IPS DF 6.9 (cell line): ENCODE measurements at places on chromosomes 7 and 10.

DNA sequence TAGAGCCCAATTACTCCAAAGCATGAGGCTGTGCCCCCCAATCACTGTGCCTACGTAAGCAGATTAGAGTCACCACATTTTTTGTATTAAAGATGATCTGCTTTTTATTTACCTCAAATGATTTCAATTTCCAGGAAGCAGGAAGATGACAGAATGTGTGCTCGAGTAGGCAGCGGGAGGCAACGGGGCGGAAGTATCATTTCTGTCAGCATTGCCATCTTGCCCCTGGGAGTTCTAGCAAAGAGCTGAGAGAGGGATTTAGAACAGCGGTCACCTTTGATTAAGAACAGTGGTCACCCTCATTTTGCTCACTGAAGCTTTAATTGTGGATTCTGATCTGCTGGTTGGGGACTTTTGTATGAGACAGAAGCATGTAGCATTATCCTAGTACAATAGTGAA is 117.1 kb upstream of the FAM13C start:
- no peak for DNase-seq

DNA sequence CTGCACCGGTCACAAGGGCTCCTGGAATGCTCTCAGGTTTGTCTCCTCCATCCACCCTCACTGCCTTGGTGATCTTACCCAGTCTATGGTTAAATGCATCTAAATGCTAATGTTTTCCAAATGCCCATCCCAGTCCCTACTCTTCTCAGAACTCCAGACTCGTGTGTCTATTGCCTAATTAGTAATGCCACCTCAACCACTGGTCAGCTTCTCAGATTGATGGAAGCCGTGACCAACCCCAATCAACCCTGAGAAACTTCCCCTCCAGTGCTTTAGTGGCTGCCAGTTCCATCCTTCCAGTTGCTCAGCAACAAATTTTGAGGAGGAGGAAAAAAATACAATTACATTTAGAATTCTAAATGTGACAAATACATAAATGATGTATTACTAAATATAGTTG is 18.6 kb downstream of the NUDCD3 start:
- no peak for DNase-seq

DNA sequence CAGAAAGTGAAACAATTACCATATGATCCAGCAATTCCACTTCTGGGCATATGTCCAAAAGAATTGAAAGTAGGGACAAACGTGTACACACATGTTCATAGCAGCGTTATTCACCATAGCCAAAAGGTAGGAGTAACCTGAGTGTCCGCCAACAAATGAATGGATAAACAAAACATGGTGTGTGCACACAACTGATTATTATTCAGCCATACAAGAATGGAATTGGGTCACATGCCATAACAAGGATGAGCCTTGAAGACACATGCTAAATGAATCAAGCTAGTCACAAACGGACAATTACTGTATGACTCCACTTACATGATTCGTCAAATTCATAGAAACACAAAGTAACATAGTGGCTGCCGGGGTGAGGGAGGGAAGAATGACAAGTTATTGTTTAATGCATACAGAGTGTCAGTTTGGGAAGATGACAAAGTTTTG is 4.1 kb upstream of the OIT3 start:
- DNase-seq, result no peak

- no peak for DNase-seq
Measured at GRCh38 chr7:80643336-80643915, 5.0 kb downstream of the CD36 start.

DNA sequence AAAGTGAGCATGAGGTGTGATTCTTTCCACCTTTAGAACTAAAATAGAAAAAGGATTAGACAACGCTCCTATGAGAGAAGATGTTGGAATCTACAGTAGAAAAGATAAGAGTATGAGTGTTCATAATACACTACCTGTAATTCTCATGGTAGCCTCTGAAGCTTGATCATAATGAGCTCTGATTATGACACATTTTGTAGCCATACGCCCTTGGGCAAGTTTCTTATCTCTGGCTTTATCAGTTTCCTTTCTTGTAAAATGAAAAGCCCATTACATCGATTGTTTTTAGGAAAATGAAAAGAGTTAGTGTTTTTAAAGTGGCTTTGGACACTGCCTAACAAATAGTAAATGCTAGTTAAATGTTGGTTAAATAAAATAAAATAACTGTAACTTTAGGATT is 22.4 kb upstream of the PRSS58 start:
- no peak for DNase-seq

GRCh38 chr7:79506481-79506880 is 53.0 kb upstream of the MAGI2 start:
- no peak for DNase-seq

DNA sequence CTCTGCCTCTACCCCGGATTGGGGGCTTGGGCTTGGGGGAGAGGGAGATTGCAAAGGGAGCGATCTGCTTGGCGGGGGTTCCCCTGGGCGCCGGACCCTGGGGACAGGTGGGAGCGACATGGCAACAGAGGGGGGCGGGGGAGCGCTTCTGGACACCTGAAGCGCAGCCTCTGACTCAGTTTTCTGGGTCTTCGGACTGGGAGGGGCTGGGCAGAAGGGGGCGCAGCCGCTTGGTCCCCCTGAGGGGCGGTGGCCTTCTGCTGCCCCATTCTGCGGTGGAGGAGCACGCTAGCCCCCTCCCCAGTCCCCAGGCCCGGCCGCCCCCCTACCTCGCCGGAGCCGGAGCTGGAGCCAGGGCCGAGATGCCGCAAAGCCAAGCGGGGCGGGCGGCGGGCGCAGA is 380 bp downstream of the NAT16 start:
- no peak for DNase-seq

GRCh38 chr7:158407581-158408317 is 179.9 kb downstream of the PTPRN2 start:
- DNase-seq, result no peak

DNA sequence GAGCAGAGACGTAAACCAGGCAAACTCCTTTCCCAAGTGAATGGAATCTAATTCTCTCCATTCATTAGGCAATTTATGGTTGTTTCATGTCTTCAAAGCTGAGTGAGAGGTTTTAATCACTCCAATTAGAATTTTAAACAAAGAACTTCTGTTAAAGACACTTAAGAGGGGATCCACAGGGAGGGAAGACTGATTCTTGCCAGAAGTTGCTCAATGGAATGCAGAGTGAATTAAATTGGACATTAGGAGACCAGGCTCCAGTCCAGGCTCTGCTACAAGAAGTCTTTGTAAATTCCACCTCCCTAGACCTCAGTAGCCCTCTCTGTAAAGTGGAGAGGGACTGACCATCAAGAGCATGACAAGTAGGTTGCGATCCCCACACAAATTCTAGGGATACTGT is 130.7 kb upstream of the TMEM72 start:
- no peak for DNase-seq

DNA sequence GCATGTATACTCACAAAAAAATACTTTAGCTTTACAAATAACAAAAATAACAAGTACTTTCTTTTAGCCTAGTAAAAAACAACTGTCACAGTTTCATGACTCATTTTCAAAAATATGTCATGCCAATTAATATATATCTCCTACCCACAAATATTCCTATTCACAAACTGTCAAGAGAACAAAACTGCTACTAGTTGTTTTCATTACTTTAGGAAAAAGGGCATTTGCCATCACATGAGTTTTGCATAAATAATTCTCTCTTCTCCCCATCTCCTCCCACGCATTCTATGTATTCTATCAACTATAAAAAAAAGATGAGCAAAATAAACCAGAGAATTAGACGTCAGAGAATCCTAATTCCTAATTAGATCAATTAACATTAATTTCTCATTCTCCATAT is 87.6 kb downstream of the PIP4K2A start:
- DNase-seq, result no peak

DNA sequence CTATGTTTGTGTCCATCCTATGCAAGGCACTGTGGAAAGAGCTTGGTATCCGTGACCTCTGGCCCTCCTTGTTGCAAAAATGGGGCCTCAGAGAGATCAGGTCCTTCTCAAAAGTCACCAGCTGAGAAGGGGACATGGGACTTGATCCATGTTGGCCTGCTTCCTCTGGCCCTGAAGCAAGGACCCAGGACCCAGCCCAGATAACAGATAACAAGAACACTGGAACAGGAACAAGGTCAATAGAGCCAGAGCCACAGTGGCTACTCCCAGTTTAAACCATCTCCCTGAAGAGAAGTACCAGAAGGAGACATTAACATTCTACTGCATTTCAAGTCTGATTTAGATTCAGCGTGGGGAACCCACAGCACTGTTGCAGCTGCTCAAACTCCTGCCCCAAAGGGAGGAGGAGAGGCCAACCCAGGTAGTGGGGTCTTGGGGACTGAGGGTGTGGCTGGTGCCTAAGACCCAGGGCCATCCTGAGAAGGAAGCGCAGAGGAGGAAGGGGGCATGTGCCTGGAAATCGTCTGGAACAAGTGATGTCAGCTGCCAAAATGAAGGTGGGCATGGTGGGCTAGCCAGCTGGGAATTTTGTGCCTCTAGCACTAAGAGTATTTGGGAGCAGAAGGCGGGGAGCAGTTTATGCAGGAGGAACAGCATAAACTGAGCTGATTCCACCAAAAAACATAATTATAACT is 61.2 kb downstream of the VSTM4 start:
- no peak for DNase-seq

DNA sequence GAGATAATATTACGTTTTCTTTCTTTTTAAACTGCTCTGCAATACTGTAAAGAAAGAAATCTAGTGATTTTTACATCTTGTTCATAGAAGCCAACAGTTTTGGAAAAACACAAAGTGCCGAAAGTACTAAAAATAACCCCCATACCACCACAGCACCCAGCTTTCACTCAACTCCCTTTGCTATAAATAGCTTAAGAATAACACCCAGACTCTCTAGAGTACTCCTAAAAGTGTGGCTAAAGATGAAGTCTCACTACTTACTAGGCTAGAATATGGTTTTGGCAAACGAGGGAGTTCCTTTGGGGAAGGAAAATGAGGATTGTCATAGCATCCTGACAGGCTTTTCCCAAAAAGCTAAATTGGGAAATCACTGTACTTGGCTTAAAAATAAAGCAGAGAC is 151.8 kb upstream of the ANK3 start:
- DNase-seq, result no peak

DNA sequence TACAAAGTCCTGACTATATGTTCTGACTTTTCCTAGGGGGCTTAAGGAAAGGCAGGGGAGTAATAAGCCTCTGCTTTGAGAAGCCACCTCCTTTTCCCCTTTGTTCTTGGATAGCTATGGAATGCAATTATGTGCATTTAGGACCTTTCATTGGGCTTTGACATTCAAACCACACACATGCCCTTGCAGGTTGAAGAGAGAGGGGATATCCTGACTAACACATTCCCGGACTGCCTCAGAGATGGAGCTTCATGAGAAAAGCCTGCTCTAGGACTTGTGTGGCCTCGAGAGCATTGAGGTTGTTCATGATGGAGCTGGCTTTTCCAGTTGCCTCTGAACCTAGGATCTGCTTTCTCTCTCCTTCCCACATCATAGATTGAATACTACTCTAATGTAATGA is 694.5 kb downstream of the LRMDA start:
- DNase-seq, result no peak

DNA sequence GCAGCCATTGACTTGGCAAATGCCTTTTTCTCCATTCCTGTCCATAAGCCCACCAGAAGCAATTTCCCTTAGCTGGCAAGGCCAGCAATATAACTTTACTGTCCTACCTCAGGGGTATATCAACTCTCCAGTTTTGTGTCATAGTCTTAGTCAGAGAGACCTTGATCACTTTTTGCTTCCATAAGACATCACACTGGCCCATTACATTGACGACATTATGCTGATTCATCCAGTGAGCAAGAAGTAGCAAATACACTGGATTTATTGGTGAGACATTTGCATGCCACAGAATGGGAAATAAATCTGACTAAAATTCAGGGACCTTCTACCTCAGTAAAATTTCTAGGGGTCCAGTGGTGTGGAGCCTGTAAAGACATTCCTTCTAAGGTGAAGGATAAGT is 649.7 kb upstream of the ANKRD30A start:
- DNase-seq, result no peak

- no peak for DNase-seq
Measured at GRCh38 chr10:101062232-101063049, 652 bp downstream of the KAZALD1 start.

DNA sequence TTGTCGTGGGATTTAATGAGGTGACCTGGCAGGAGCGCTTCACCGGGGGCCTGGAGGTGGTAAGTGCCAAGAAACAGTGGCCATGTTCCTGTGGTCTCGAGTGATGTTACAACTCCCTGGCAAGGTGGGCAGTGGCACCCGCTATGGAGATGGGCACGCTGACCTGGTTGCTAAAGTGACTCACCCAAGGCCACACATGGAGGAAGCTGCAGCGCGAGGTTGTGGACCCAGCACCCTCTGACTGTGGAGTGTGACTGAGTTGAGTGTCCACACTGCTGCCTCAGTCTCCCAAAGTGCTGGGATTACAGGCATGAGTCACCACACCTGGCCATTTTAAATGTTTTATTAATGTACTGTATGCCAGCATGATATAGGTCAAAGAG is 73.2 kb downstream of the RGS10 start:
- no peak for DNase-seq

DNA sequence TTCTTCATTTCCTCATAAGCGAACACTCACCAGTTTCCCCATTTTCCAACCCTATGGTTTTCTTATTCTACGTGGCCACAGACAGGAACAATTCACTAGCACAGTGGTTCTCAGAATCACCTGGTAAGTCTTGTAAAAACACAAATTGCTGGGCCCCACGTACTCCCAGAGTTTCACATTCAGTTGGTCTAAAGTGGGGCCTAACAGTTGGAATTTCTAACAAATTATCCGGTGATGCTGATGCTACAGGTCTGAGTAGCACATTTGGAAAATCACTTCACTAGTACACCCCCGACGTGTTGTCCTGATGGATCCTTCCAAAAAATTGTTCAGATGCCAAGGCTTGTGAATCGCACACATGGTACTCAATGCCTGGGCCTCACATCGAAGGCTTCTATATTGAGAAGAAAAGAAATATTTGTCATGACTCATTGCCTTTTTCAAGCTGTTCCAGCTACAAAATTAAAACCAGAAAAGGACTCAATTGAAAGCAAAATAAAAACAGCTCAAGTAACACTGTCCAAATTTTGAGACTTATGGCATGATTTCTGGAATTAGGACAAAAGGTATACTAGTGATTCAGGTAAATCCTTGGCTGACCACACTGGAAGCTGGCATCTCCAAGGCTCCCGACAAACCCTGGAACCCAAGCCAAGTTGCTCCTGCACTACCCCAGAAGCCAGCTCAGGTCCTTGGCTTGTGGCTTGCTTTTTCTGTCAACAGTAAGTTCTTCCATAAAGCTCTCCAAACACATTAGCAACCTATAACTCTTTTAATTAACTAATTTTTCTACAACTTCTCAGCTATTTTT is 12.9 kb upstream of the VIM start:
- no peak for DNase-seq

GRCh38 chr7:130655286-130655685 is 13.3 kb downstream of the COPG2 start:
- DNase-seq, result no peak

- no peak for DNase-seq
Measured at GRCh38 chr7:111732923-111733322, 170.6 kb upstream of the IMMP2L start.

- no peak for DNase-seq
Measured at GRCh38 chr10:86264481-86265231, 101.9 kb downstream of the GRID1 start.

GRCh38 chr10:123573236-123574108 is 92.7 kb upstream of the GPR26 start:
- peak; percentile 74 for DNase-seq
